ENCODE measurements at places on chromosomes 12 and 14.

DNA sequence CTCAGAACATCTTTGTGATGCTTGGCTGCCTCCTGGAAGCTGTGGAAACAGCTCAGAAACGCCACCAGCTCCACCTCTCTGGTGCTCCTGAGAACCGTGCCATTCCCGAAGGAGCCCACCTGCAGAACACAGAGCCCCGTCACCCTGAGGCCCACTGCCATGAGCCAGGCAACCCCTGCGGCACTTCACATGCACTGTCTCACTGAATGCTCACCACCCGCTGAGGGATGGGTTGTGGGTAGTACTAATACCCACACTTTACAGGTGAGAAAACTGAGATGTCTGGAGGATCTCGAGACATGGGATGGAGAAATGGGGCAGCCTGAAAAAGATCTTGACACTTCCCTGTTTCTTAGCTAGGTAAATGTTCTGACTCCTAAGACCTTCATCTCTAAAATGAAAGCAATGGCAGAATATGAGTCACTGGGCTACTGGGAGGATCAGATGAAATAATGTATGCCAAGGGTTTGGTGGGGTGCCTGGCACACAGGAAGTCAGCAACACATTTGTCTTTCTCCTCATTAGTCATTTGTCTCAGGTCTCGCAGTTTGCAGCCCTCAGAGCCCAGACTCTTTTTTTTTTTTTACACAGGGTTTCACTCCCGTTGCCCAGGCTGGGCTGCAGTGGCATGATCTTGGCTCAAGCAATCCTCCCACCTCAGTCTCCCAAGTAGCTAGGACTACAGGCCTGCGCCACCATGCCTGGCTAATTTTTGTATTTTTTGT is 5.3 kb downstream of the OASL start:
- DNase-seq = no peak

DNA sequence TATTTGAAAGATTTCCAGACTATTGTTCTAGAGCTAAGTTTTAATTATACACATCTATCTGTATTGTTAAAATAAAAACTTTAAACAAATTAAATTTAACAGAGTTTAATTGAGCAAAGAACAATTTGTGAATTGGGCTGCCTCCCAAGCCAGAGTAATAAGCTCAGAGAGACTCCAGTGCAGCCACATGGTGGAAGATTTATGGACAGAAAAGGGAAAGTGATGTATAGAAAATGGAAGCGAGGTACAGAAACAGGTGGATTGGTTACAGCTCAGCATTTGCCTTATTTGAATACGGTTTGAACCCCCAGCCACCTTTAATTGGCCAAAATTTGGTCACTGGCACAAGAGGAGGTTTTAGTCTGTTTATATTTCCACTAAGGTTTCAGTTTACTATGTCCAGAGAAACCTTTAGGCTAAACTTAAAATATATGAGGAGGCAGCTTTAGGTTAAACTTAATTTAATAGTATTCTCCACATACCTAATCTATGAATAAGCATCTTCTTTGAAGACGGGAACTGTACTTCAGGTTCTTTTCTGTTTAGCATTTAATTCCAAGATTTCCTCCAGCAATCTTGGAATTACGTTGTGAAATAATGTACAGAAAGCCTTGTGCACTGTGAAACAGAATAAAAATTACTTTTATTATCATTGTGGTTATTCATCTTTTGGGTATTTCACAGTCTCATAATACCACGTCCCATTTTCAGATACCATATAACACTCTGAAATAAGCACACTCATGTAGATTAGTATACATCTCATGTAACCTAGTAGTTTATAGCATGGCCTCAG is 19.4 kb downstream of the SRGAP1 start:
- DNase-seq = no peak

GRCh38 chr12:49665384-49665783 is 41.8 kb downstream of the FMNL3 start:
- DNase-seq = no peak

- DNase-seq = no peak
Observed at GRCh38 chr12:85424581-85425348, 144.7 kb downstream of the ALX1 start.

- no peak for DNase-seq
Observed at GRCh38 chr14:58238252-58239243, 6.1 kb upstream of the PSMA3 start.

DNA sequence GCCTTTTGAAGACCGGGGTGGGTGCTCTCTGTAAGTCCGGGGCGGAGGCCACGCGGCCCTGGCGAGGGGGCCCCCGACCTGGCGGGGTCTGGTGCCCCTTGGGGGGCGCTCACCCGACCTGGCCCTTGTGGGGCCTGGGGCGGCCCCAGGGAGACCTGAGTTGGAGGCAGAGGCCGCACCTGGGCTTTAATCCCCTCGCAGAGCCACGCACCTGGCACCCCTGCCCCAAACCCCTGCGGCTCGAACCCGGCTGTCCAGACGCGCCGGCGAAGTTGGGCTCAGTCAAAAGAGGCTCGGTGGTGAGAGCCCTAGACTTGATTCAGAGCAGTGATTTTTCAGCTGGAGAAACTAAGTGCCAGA is 267 bp downstream of the CFAP251 start:
- DNase-seq = no peak

- no peak for DNase-seq
Observed at GRCh38 chr12:93279565-93280412, 97.9 kb upstream of the NUDT4 start.

Data from epithelial cell of proximal tubule (primary cell).